Left lung (tissue), 14 donors: ENCODE measurements at places on chromosomes 1 and 21. TPM values are rescaled to one million over a fixed set of nuclear protein-coding genes. Genes with fewer than 3 reads are reported as not detected.

The LCE2B gene
- polyA plus RNA-seq = not detected

The VANGL2 gene
- 42.7 TPM for polyA plus RNA-seq

The HSD3B2 gene
- 0.17 TPM for polyA plus RNA-seq

The RGS4 gene
- polyA plus RNA-seq = 2.3 TPM

The GJB3 gene
- polyA plus RNA-seq = not detected

The GADD45A gene
- polyA plus RNA-seq = 31.4 TPM

The KRTAP11-1 gene
- polyA plus RNA-seq = not detected

The RPE65 gene
- 0.33 TPM for polyA plus RNA-seq

The RBP7 gene
- 1.3 TPM for polyA plus RNA-seq

The C1QC gene
- 25.3 TPM for polyA plus RNA-seq

The NEXN gene
- polyA plus RNA-seq = 35.4 TPM

The MAP3K21 gene
- 28.1 TPM for polyA plus RNA-seq

The PTGFR gene
- polyA plus RNA-seq = 0.15 TPM

The CFAP74 gene
- polyA plus RNA-seq = 4.7 TPM

The GJC2 gene
- 2.7 TPM for polyA plus RNA-seq

The AMY1A gene
- polyA plus RNA-seq = 1.7 TPM

The SPRR2E gene
- polyA plus RNA-seq = not detected
